ENCODE measurements at places on chromosomes 3 and 15. TPM values are rescaled to one million over a fixed set of nuclear protein-coding genes. Genes with fewer than 3 reads are reported as not detected.

The EXD1 gene
- total RNA-seq, result 1.2 TPM

The GPR160 gene
- 2.9 TPM for total RNA-seq

The MGLL gene
- 31.4 TPM for total RNA-seq

The GOLGA6L6 gene
- total RNA-seq, result not detected

The ANKUB1 gene
- total RNA-seq, result 0.41 TPM

The STRIT1 gene
- total RNA-seq, result 0.82 TPM

The PTPRG gene
- total RNA-seq, result 52.6 TPM

The SPG21 gene
- 58.7 TPM for total RNA-seq

The PLAAT1 gene
- 18.3 TPM for total RNA-seq

The PPP1R14D gene
- not detected for total RNA-seq

The NPAP1 gene
- 0.41 TPM for total RNA-seq

The ACKR4 gene
- total RNA-seq, result not detected

The LYZL4 gene
- not detected for total RNA-seq

The DISP2 gene
- total RNA-seq, result 5.3 TPM

The ZNF621 gene
- 9.4 TPM for total RNA-seq

The ZKSCAN7 gene
- total RNA-seq, result 30.2 TPM

The STX19 gene
- not detected for total RNA-seq

The ZNF80 gene
- not detected for total RNA-seq

The ZIC1 gene
- total RNA-seq, result 20.0 TPM

The RAB43 gene
- total RNA-seq, result 2.0 TPM

The STT3B gene
- 190 TPM for total RNA-seq

The ADAMTS9 gene
- 24.1 TPM for total RNA-seq

The GAP43 gene
- total RNA-seq, result 289 TPM

The FBXW12 gene
- total RNA-seq, result 1.6 TPM

The TMEM212 gene
- not detected for total RNA-seq

The SPATA12 gene
- total RNA-seq, result not detected

The CTNNB1 gene
- 962 TPM for total RNA-seq

The SEMA4B gene
- 35.5 TPM for total RNA-seq

The MYO9A gene
- total RNA-seq, result 121 TPM

The EFCAB12 gene
- total RNA-seq, result 0.41 TPM

The KNG1 gene
- total RNA-seq, result not detected

The BOC gene
- 3.3 TPM for total RNA-seq

The ZNF774 gene
- 4.5 TPM for total RNA-seq

The MST1R gene
- total RNA-seq, result 0.41 TPM

The CD86 gene
- total RNA-seq, result 1.2 TPM

The PRR20G gene
- not detected for total RNA-seq

The FAM174B gene
- total RNA-seq, result 16.7 TPM

The RLBP1 gene
- 3.3 TPM for total RNA-seq

The SI gene
- not detected for total RNA-seq

The TMEM158 gene
- total RNA-seq, result 19.6 TPM

The AADACL2 gene
- not detected for total RNA-seq

The KCNMB3 gene
- total RNA-seq, result 2.0 TPM

The CHD2 gene
- 108 TPM for total RNA-seq

The MEX3B gene
- total RNA-seq, result 89.7 TPM

The FBXO40 gene
- not detected for total RNA-seq

The SEMA6D gene
- total RNA-seq, result 49.3 TPM

The LRRC31 gene
- total RNA-seq, result under 0.01 TPM

The GOLGA8J gene
- total RNA-seq, result not detected

The ATP10A gene
- total RNA-seq, result 0.82 TPM
